ENCODE measurements at places on chromosomes 13 and 19. TPM values are rescaled to one million over a fixed set of nuclear protein-coding genes. Genes with fewer than 3 reads are reported as not detected.

The LILRB1 gene
- total RNA-seq: not detected

The C1QTNF9 gene
- not detected for total RNA-seq

GRCh38 chr13:71382285-71382684 lies 484.7 kb downstream of the DACH1 start:
- no peak for DNase-seq

DNA sequence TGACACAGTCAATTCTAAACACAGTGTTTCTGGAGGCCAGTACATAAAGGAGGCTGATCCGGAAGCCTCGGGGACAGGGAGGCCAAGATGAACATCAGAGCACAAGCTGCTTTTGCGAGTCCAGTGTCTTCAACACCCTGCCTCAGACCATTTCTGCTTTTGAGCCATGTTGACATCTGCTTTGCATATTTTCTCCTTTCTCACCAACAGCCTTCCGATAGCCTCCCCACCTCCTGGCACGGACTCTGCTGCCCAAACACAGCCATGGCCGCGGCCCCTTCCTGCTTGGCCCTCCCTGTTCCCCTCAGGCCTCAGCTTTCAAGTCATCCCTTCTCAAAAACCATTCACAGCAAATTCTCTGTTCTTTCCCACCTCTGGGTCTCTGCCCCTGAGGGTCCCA lies 3.6 kb downstream of the LRRC25 start:
- no peak for DNase-seq

DNA sequence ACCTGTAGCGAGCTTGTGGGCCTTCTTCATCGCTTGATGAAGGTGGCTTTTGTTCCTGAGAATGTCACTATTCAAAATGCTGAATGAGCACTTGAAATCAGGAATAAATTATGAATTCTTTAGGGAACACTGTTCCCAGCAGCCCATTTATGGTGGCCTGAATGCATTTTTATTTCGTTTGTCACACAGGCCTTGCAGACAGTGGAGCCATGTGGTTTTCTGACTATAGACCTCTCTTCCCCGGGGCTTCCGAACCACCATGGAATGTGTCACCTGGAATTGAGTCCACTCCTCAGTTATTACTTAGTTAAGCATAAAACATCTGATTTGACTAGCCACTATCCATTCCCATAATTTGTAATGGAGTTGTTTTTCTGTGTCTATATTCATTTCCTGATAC lies 396.9 kb downstream of the IRS2 start:
- no peak for DNase-seq

GRCh38 chr13:43205416-43205815 lies 182.0 kb downstream of the DNAJC15 start:
- no peak for DNase-seq

The GPR18 gene
- total RNA-seq: not detected

- DNase-seq: no peak
Measured at GRCh38 chr19:16290692-16291091, 33.9 kb upstream of the KLF2 start.

DNA sequence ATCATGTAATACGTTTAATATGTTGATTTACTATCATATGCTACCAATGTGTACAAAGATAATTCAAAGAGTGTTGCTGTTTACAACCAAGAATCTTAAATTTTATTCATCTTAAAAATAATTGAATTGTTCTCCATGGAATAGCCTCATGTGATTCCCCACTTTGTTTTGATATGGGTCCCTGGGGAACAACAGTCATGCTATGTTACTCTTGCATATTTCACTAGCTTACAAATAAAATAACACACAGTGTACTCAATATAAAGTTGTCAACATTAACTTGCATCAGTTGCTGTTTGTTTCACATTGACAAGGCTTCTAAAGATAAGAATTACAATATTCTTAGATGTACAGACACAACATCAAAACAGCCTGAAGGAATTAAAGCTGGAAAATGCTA lies 2.3 kb downstream of the ENOX1 start:
- no peak for DNase-seq

GRCh38 chr19:2561221-2561620 lies 85.3 kb downstream of the GADD45B start:
- DNase-seq: no peak

The SYT5 gene
- total RNA-seq: 2.1 TPM

The KRTDAP gene
- not detected for total RNA-seq

- no peak for DNase-seq
Measured at GRCh38 chr13:22047082-22047784, 376.4 kb downstream of the FGF9 start.

The CAPN12 gene
- 8.0 TPM for total RNA-seq

DNA sequence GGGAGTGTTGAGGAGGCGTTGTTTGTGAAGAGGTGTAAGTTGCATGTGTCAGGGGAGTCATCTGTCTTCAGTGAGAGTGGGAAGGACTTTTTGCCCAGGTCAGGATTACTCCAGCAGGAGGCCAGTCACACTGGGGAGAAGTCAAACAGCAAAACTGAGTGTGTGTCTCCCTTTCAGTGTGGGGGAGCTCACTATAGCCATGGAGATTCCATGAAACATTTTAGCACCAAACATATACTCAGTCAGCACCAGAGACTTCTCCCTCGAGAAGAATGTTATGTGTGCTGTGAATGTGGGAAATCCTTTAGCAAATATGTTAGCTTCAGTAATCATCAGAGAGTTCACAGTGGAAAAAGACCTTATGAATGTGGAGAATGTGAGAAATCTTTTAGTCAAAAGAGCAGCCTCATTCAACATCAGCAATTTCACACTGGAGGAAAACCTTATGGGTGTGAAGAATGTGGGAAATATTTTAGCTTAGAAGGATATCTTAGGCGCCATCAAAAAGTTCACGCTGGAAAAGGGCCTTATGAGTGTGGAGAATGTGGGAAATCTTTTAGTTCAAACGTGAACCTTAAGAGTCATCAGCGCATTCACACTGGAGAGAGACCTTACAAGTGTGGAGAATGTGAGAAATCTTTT lies 8.4 kb upstream of the ZNF587 start:
- DNase-seq: no peak

The ZNF728 gene
- not detected for total RNA-seq

The CD209 gene
- total RNA-seq: not detected

DNA sequence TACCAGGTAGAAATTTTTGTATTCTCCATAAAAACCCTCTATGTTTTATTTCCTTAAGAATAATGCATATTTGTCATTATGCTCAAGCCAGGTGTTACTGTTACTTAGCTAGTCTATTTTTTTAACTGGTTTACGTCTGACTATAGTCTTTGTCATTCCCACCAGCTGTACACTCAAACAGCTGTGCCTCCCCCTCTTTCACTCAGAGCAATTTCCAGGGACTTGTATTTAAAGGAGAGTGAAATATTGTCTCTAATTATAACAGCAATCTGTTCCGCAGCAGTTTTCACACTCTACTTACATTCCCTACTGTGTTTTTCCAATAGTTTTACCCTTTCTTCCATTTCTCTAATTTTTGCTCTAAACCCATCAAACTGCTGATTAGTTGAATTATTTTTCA lies 813.6 kb upstream of the MIR17HG start:
- DNase-seq: no peak

DNA sequence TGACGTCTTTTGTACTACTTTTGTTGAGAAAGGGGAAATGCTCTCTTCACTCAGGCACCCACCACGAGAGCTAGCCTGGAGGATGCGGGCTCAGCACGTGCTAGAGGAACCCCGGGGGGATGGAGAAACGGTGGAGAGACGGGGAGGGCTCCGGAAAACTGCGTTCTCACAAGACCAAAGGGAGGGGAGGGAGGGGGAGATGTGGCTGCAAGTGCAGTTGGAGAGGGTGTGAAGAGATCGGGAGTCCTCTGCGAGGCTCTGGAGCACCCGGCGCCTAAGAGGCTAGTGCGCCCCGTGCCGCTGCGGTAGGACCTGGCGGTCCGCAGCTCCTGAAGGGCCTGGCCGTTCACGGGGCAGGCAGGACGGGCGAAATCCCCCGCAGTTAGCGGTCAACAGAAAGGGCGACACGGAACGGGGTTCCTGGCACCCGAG lies 43.4 kb upstream of the XPO4 start:
- peak; percentile 69 for DNase-seq

All from GM23338 (cell line).